Fibroblast of skin of right biceps (primary cell): ENCODE measurements at places on chromosomes 6 and 20.

DNA sequence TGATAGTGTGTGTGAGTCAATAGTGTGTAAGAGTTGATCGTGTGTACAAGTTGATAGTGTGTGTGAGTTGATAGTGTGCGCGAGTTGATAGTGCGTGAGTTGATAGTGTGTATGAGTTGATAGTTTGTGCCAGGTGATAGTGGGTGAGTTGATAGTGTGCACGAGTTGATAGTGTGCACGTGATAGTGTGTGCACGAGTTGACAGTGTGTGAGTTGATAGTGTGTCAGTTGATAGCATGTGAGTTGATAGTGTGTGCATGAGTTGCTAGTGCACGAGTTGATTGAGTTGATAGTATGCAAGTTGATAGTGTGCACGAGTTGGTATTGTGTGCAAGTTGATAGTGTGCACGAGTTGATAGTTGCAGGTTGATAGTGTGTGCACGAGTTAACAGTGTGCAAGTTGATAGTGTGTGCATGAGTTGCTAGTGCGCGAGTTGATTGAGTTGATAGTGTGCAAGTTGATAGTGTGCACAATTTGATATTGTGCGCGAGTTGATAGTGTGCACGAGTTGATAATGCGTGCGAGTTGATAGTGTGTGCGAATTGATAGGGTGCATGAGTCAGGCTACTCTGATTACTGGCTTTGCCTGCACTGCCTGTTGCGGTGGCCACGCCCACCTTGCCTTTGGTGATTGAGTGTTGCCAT is 35.8 kb upstream of the IYD start:
- no peak for DNase-seq

DNA sequence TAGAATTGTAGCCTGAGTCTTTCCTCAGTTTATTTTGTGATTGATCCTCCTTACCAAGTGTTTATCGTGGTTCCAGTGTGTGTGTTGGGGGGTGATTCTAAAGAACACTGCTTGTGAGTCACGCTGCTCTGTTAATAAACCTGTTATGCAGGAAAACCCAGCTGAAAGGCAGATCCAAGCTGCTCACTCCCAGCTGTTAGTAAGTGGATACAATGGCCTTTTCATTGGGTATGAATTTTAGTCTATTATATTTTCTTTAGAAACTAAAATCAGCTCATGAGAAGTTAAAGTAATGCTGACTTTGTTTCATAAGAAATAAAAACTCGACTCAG is 12.2 kb upstream of the DSTN start:
- peak; percentile 76 for DNase-seq

DNA sequence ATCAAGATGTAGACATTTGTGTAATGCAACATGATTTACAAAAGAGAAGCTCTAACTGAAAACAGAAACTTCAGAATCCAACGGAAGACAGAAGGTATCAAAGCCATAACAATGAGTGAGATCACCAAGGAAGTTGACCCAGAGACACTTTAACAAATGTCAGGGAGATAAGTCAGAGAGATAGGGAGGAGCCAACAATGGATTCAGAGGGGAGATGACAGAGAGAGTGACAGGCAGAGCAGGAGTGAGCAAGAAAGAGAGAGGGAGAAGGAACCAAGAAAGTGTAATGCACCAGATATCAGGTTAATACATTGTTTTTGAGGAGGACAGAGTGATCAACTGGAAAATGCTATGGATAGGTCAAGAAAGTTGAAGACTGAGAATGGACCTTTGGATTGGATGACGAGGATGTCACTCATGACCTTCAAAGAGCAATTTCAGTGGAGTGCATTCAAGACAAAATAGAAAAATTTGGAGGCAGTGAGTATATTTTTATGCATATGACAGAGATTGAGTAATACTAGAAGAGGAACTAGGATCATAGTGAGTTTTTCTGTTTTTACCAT is 86.6 kb downstream of the TRDN start:
- DNase-seq: no peak

- peak; percentile 69 for DNase-seq
Measured at GRCh38 chr20:1803061-1803931, 91.9 kb upstream of the SIRPA start.

DNA sequence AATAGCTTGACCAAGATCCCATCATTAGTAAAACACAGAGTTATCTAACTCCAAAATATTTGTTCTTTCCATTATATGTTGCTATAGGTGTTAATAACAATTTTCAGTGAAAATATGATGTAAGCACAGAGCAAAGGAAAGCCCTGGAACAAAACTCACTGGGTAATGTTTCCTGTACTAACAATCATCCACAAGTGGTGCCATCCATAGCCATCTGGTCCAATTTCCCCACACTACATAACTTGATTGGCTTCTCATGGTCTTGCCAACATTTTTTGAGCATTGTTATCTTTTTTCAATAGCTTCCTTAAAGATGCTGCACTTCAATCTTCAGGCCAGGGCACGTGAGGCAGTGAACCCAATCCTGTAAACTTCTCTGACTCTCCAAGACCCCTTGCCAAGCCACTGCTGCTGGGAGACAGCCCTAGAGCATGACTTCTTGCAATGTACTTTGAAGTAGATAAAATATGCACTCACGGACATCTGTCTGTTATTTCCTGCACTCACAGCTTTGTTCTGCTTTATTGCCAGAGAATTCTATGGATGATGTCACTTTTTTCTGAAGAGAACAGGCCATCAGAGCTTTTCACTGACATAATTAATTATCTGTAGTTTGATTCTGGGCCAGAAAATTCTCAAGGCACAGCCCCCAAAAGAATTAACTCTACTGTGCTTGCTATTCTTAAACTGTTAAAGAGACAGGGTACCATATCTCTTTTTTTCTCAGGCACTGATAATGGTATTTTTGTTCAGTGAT is 97.5 kb upstream of the TMEM30A start:
- DNase-seq: peak; percentile 76

DNA sequence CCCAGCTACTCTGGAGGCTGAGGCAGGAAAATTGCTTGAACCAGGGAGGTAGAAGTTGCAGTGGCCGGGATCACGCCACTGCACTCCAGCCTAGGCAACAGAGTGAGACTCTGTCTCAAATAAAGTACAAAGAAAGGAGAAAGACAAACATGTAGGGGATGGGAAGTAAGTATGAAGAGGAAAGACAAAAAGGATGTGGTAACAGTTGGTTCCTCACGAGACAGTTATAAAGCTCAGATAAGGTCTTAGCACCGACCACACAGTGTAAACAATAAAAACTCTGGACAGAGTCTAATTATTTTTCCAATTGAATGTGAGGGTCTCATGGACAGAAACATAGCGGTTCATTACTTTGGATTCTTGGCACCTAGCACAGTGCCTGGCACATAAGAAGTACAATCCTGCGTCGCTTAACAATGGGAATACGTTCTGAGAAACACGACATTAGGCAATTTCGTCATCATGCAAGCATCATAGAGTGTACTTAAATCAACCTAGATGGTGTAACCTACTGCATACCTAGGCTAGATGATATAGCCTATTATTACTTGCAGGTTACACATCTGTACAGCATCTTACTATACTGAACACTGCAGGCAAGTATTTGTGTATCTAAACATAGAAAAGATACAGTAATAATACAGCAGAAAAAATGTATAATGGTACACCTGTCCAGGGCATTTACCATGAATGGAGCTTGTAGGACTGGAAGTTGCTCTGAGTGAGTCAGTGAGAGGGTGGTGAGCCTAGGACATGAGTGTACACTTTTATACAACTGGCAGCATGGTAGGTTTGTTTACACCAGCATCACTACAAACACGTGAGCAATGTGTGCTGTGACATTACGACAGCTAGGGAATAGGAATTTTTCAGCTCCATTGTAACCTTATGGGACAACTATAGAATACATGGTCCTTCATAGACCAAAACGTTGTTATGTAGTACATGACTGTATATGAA is 38.2 kb downstream of the MBOAT1 start:
- DNase-seq: no peak

GRCh38 chr6:156513504-156513903 is 263.7 kb upstream of the ARID1B start:
- DNase-seq: no peak

GRCh38 chr6:76779068-76779467 is 684.2 kb downstream of the HTR1B start:
- no peak for DNase-seq

- no peak for DNase-seq
Measured at GRCh38 chr6:151514000-151514730, 20.3 kb downstream of the CCDC170 start.

DNA sequence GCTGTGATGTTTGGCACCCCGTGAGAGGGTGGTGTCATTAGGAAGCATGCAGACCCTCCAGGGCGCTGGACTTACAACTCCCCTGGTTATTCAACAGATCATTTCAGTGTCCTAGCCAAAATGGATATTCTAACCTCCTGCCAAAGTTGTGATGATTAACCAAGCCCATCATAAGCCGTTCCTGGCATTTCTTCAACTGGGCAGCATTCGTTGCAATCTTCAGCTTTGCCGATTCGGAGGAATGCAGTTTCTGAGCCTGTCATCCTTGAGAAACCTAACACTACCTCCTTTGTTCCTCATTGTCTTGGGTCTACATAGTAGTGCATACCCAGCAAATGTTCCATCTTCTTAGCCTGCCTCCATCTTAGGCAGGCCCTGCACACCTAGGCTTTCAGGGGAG is 79.2 kb upstream of the MAP3K4 start:
- no peak for DNase-seq

DNA sequence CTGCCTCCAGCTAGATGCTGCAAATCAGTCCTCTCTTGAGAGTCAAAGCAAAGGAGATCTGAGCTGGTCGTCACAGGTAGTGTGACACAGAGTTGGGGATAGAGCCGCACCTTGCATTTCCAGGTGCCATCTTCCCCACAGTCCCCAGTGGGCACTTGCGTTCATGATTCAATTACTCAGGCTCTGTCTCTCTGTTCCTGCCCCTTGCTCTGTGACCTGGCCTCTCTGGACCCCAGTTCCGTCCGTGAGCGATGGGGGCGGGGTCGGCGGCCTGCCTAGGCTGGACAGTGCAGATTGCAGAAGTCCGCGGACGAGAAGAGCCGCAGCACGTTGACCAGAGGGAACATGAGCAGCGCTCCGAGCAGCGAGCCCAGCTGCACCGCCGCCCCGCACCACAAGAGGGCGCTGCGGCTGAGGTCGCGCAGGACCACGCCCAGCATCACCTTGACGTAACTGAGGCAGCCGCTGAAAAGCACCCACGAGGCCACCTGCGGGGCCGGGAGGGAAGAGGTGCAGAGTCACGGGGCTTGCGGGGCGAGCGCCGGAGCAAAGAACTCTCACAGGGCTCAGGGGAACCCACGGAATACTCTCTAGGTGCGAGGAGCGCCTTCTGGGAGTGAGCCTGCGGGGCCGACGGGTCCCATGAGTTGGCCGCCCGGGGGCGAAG is 7.4 kb downstream of the SLC52A3 start:
- peak; percentile 10 for DNase-seq

DNA sequence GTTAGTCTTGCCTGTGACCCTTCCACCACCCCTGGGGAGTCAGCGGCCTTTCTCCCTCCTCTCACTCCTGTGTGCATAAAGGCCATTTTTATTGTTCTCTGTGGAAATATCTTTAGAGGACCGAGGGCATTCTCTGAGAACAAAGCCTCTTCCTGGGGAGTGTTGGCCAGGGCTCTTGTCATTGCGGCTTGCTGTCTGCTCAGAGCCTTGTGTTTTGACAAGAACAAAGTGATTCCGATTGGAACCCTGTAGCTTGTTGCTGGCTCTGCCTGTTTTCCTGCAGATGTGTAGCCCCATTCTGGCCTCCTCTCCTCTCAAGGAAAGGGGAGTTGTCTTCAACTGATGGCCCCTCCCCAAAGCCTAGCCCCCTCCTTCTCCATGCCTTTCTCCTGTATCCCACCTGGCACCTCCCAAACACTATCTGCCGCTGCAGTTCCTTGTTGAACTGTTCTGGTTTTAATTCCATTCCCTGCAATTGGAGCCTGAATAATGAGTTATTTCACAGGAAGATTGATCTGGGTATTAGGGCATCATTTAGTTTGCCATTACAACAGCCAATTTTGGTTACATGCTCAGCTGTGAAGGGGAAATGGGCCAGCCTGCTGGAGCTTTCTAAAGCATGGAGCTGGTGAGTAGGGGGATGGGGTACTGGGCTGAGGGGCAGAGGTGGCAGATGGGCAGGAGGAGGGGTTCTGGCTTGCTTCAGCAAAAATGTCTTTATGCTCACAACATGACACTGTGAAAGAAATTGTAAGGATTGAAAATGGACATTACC is 252.5 kb downstream of the LRFN2 start:
- DNase-seq: no peak

DNA sequence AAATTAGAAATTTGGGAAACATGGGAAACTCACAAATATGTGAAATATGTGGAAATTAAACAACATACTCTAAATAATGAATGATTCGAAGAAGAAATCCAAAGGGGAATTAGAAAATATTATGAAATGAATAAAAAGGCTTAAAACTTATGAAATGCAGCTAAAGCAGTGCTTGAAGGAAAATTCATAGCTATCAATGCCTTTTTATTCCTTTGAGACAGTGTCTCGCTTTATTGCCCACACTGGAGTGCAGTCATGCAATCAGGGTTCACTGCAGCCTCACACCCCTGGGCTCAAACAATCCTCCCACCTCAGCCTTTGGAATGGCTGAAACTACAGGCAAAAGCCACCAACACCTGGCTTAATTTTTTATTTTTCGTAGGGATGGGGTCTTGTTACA is 7.9 kb upstream of the TGIF2 start:
- DNase-seq: no peak

- no peak for DNase-seq
Measured at GRCh38 chr20:46013322-46013828, 4.7 kb downstream of the MMP9 start.

GRCh38 chr20:53639647-53640440 is 46.2 kb upstream of the ZNF217 start:
- DNase-seq: no peak

DNA sequence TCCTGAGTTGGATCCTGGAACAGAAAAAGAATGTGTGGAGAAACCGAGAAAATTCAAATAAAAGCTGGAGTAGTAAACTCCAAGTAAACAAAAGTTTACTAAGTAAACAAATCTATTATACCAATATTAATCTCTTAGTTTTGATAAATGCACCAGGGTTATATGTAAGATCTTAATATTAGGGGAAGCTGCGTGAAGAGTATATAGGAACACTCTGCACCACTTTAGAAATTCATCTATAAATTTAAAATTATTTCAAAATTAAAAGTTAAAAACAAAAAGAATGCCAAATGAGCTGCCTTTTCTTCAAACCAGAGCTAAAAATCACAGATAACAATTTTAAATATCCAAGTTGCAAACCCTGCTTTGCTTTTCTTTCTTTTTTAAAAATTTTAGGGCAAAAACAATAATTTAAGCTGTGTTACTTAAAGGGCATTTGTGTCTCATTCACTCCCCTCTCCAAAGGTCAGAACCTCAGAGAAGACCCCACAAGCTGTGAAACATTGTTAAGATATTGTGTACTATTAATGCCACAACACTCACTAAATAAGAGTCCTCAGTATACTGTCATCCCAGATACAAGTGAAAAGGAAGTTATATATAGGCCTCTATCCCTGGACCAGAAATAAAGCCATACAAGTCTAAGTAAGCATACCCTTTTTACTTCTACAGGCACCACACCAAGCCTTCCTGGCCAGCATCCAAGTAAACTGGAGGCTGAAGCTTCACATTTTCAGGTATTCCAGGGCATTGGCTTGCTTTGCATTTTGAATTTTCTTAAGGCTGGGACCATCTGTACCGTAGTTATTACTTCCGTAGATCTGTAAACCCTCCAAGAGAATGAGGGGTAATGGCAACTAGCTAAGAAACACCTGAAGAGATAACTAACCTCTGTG is 7.0 kb downstream of the DNAAF9 start:
- DNase-seq: no peak
